Foreskin fibroblast (primary cell): ENCODE measurements at places on chromosomes 1 and 21.
A peak's percentile ranks its signal among the peaks of the same experiment; 100 is the strongest.

GRCh38 chr21:31520561-31521098 is 138.9 kb upstream of the SOD1 start:
- no peak for DNase-seq

- no peak for DNase-seq
Measured at GRCh38 chr1:43271186-43272118, 1.7 kb downstream of the TMEM125 start.

DNA sequence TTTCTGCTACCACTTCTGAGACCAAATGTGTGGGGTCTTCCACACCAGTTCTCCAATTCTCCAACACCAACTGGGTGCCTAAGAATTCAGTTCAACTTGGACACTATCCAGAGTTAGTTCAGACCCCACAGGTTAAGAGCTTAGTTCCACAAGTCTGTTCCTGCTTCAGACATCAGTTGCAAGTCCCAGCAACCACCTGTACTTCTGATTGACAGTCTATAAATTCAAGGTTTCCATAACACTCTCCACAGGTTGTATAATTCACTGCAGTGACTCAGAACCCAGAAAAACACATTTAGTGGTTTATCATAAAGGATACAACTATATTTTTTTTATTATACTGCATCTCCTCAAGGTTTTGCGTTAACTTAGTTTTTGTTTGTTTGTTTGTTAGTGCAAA is 18.7 kb downstream of the AK5 start:
- DNase-seq = no peak

- DNase-seq = no peak
Measured at GRCh38 chr1:164191191-164191590, 367.8 kb upstream of the PBX1 start.

DNA sequence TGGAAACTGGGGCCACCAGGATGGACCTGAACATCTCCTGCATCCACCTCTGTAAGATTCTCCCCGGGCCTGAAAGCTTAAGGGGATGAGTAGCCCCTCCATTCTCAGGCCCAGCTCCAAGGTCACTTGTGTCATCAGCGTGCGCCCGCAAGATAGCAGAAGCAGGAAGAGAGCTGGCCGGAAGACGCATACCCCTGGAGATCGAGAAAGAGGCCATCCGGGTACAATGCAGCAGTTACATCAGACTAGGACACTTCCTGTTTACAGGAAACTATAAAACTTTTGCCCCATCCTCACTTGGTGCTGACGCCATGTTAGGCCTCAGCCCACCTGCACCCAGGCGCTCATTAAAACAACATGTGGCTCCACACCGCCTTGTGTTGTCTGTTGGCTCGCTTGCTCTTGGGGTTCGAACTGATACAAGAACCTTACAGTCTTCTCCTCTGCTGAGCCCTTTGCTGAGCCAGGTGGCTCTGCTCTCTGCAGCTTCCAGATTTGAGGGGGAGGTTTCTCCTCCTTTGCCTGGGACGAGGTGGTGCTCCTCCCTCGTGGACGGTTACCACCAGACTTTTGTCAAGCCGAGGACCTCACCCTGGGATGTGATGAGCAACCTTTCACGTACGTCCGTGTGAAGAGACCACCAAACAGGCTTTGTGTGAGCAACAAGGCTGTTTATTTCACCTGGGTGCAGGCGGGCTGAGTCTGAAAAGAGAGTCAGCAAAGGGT is 277.5 kb upstream of the C1orf174 start:
- no peak for DNase-seq

DNA sequence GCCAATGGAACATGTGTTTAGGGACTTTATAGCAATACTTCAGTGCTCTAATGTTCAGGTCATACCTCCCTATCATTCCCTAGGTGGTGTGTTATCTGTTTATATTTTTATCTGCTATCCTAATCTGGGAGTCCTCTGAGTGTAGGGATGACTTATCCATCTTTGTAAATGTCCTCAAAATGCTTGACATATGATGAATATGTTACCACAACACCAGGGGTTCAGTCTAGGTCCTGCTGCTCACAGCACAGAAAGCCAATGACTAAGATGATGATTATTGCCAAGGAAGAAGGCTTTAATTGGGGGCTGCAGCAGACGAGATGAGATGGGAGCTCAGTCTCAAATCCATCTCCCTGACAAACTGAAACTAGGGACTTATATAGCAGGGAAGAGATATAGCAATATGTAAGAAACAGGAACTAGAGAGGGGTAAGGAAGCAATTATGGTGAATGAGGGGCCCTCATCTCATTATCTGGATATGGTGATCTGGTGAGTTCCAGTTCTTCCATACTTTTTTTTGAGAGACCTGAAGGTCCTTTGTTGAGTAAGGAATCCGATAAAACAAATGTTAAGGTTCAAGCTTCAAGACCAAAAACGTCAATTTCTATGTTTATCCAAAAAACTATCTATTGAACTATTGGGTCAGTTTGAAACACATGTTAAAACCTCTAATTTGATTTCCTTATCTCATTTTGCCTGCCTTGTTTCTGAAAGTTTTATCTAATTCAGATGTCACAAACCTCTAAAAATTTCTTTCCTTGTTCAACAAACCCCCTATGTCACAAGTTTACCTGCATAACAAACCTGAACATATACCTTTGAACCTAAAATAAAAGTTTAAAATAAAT is 256.7 kb upstream of the CACYBP start:
- peak; percentile 39 for DNase-seq

DNA sequence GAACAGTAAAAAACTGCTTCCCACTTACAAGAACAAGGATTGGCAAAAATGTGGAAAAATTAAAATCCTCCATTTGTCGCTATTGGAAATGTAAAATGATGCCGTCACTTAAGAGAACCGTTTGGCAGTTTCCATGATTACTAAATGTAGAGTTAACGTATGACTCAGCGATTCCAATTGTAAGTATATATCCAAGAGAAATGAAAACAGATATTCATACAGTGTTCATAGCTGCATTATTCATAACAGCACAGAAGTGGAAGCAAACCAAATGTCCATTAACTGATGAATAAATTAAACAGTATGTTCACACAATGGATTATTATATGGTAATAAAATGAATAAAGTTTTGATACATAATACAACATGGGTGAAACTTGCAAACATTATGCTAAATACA is 971.0 kb downstream of the AMY1C start:
- DNase-seq = no peak

DNA sequence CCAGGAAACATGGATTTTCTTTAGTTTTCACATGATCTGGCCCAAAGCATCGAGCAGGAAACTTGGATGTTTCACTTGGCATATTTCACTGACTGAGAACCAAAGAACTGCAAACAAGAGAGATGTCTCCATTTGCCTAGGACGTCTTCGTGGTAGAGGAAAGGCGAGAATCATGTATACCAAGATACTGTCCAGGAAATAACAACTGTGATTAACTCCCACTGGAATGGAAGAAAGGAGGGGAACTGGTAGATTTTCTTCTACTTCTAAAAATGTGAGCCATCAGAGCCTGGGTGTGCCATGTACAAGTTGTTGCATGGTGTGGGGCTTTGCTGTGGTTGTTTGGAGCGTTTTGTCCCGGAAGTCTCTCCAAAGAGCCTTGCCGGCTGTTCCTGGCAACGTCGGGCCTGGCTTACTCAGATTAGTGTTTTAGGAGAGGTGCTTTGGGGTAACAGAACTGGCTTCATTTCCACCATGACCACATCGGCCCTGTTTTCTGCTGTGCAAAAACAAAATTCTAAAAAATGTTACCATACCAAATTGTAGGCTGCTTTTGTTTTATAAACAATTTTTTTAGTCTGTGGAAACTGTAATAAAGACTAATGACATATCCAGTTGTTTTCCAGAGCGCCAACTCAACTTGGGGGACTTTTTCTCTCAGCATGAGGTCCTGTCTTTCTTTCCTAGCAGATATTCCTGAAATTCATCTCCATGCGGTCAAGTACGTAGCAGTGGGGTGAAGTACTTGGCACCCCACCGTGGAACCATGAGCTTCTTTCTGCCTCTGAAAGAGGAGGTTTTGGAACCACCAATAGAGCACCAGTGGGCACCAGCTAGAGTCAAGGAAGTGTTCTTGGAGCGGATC is 118.3 kb downstream of the TM2D1 start:
- no peak for DNase-seq

- no peak for DNase-seq
Measured at GRCh38 chr1:165883056-165883455, 55.6 kb downstream of the UCK2 start.

DNA sequence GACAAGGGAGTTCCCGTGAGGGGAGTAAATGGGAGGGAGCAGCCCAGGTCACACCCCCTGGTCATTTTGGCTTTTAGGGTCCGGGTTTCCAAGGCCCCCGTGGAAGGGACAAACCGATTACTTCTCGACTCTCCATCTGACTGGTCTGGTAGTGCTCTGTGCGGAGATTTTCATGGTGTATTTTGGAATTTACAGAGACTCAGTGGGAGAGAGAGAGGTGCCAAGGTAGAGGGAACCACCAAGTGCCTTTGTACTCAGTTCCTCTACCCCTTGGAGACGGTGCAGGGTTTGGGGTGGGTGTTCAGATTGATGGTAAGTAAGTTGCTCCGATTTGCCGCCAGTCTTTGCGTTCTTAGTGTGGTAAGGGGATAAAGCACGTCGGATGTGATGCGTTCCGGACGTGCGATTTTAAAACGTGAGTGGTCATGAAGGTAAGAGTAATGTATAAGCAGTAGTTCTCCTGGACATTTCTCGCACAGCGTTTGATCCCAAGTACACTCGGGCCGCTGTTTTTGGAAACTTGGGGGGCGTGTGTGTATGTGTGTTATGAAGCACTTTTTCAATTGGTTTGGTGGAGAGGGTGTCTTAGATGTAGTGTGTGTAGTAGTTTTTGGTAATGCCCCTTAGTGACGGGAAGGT is 682 bp downstream of the SUCO start:
- DNase-seq = peak; percentile 43

DNA sequence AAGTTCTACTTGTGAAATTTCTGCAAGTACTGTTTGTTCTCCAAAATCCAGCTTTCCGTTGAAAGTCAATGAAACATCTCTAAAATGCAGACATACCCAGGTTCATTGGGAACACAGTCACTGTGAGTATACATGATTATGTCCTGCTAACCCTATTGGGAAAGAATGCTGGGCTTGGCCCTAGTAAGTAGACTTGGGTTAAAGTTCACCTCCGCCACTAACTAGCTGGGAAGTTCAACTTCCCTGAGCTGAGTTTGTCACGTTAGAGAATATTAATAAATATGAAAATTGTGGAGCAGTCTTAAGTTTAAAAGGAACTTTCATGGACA is 10.5 kb upstream of the PGD start:
- no peak for DNase-seq

- no peak for DNase-seq
Measured at GRCh38 chr1:212042436-212042835, 6.9 kb downstream of the DTL start.

DNA sequence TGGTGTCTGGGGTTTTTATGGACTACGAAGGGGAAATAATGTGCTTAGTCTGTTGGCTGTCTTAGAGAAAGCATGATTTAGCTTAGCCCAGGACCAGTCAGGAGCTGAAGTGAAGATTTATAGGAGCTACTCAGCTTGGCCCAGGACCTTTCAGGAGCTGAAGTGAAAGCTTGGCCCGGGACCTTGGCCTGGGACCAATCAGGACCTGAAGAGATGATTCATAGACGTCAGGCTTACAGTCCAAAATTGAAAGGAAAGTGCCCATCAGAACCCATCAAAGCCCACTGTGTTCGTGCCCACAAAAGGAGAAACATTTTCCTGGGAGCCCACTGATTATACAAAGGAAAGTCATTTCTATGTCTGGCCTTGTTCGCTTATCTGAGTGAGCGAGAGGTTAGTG is 35.6 kb downstream of the MSTO1 start:
- peak; percentile 38 for DNase-seq

DNA sequence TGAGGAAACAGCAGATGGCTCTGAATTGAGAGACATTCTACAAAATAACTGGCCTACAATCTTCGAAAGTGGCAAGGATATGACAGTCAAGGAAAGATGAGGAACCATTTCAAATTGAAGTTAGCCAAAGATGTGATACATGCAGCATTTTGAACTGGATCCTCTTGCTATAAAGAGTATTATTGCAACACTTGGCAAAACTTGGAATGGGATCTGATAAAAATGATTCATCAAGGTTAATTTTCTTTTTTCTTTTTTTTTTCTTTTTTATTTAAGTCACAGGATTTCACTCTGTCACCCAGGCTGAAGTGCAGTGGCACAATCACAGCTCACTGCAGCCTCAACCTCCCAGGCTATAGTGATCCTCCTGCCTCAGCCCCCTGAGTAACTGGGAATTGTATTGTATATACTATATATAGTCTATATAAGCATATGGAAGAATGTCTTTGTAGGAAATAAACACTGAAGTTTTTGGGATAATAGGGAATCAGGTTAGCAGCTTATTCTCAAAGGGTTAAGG is 49.8 kb upstream of the GJA8 start:
- no peak for DNase-seq

DNA sequence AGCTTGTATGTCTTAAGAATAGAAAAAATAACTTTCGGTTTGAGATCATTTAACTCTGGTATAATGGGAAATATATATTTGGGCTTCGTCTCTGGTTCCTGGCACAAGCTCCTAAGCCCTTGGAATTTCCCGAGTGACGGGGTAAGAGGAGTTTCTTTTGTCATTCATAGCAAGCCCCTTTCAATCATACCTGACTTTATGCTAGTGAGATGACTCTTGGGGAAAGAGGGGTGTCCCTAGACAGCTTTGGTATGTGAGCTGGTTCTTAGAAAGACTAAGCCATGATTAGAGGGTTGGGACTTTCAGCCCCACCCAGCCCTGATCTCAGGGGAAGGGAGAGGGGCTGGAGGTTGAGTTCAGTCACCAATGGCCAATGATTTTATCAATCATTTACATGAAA is 13.9 kb upstream of the MTARC1 start:
- DNase-seq = no peak

GRCh38 chr1:116826818-116827606 is 72.8 kb downstream of the CD2 start:
- DNase-seq = no peak

DNA sequence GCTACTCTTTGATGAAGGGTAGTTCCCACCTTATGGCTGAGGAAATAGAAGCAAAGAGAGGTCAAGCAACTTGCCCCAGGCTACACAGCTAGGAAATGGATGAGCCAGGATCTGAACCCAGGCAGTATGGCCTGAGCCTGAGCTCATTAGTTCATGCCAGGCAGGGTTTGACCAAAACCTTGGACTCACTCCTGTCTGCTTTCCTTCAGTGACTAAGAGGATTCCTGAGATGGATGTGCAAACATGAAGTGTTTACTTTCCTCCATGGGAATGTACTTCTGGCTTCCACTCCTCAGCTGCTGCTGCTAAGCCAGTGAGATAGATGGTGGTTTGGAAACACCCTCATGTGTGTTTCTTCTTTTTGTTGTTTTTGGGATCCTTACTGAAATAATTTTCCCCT is 35.1 kb upstream of the ERRFI1 start:
- DNase-seq = peak; percentile 90

- DNase-seq = no peak
Measured at GRCh38 chr1:110509655-110510054, 9.3 kb downstream of the KCNA10 start.

GRCh38 chr1:170668209-170669106 is 4.5 kb downstream of the PRRX1 start:
- DNase-seq = no peak

GRCh38 chr1:35675773-35676172 is 34.4 kb upstream of the PSMB2 start:
- DNase-seq = no peak
